AG09319 (cell line): ENCODE measurements at places on chromosomes 5 and 9.

DNA sequence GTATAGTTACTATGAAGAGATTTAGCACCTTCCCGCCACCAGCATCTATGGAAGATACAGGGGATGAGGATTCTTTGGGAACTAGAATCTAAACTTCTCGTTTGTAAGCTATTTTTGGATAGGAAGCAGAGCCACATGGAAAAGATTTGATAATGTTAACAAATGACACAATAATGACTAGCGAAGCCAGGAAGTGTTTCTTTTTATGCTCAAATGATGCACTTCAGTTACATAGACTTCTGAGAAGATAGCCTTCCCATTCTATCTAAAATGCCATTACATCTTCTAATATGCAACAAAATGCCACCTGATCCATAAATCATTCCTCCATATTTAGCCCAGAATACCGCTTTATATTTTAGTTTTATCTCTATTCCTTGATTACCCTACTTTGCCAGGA, 17.0 kb upstream of the TNC start:
- no peak for DNase-seq

- DNase-seq: no peak
Observed at GRCh38 chr9:11064909-11065308, 452.1 kb upstream of the PTPRD start.

DNA sequence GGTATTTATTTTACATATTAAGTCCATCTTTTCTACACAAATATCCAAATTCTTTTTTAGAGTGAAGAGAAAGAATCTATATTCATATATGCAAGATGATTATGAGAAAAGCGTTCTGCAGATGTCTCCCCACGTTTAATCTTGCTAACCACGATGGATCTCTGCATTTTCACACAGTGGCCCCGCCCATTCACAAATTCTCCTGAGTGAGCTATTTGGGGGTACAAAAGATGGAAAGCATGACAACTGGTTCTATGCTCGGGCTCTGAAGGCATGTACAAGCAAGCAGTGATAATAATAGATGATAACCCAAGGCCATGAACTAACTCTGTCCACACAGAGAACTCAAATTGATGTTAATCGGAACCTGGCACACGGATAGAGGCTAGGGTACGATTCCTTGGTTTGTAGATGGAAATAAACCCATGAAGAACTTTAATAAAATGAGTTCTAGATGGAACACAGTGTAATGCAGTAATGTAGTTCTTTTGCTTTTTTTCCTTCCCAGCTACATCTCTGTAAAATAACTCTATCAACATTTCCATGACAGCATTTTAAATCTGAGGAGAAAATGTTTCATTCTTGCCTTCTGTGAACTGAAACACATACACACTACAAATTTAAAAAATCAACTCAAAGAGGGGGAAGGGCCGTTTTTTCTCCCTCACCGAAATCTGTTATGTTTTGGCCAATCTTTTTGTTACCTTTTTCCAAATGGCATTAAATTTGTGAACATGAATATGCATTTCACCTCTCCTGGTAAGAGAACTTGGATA, 851.7 kb upstream of the DMAC1 start:
- DNase-seq: no peak

DNA sequence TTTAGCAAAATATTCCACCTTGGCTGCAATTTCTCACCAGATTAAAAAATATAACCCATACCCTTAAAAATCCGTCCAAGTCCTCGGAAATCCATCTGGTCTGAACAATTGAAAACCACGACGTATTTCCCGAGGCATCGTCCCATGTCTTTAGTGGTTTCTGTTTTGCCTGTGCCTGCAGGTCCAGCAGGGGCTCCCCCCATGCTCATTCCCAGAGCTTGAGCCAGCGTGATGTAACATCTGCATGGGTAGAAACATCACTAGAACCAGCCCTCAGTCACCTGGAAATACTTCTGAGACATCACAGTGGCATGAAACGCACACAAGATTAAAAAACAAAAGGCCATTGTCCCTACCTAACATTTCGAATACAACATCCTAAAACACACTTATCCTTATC, 114.0 kb downstream of the DNAH5 start:
- DNase-seq: no peak

- DNase-seq: no peak
Observed at GRCh38 chr5:52269859-52270258, 517.9 kb upstream of the ITGA1 start.

DNA sequence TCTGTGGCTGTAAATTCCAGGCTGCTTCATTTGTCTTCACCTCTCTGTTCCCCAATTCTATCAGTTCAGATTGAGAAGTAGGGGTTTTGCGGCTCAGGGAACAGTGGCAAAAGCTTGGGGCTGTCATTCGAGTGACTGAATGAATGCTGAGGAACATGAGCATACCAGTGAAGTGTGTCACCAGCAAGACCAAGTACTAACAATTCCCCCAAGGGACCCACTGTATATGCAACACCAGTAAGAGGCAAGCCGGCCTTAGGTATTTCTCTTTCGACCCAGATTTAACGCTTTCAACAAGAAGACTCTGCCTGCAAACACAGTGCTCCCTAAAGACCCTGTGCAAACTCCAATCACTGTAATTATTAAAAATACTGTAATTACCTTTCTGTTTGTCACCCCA, 25.8 kb downstream of the KLHL3 start:
- no peak for DNase-seq

DNA sequence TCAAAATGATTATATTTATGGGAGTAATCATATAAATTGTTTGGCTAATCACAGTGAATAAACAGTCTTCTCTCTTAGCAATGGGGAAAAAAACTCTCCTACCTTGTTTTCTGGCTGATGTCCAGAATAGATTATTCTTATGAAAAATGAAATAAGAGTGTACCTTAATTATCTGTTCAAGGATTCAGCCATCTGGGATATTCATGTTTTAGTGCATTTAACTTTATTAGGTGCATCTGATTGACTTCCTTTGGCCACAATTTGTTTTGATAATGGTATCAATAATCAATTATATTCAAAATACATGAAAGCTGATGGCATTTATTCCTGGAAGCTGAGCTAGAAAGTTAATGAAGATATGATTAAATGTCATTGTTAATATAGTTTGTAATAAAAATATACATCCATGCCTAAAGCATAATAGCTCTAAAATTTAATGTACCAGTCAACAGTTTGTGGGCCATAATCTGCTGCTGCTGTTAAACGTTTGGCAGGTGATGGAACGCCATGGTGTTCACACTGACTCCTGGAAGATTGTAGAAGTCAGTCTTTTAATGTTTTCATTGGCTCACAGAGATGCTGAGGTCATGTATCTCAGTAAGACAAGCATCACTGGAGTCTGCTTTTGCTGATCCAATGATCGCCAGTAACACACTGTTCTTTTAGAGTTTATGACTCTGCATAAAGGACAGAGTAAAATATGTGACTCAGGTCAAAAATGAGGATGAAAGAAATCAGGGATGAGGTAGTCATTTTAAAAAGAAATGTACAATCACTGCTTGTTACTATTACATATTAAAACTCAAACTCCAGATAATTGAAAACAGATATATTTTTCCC, 105.8 kb downstream of the ISL1 start:
- no peak for DNase-seq

DNA sequence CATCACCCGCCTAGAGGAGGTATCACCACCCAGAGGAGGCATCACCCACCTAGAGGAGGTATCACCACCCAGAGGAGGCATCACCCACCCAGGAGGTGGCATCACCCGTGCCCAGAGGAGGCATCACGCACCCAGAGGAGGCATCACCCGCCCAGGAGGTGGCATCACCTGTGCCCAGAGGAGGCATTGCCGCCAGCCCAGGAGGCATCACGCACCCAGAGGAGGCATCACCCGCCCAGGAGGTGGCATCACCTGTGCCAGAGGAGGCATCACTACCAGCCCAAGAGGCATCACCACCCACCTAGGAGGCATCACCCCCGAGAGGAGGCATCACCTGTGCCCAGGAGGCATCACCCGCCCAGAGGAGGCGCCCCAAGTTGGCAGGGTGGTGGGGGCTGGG, 2.6 kb downstream of the NOTCH1 start:
- no peak for DNase-seq

- no peak for DNase-seq
Observed at GRCh38 chr9:36891341-36891811, 142.7 kb downstream of the PAX5 start.

- peak; percentile 73 for DNase-seq
Observed at GRCh38 chr5:34804913-34805312, 34.1 kb upstream of the TTC23L start.

DNA sequence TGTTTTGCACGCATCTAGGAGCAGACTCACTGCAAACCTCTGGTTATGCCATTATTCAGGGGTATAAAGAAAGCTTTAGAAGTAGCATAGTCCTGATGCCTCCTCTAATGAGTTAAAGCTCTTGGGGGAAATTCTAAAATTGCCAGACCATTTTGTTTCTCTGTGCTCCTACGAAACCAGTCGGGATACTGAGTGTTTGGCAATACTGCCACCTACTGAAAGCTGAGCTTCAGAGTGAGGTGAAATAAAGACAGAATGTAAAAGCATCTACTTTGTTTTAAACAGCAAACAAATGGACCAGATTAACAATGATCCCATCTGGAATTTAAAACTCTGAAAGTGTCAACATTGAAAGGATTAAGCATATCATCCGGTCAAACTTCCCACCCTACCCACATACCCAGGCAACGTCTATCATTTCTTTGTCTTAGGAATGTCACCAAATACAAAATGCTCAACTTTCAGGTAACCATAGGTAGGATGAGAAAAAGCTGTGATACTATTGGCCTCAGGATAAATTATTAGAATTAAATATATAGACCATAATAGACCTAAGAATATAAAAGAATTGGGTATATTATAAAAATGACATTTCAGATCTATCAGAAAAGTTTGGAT, 77.8 kb upstream of the SHISAL2B start:
- DNase-seq: no peak

- no peak for DNase-seq
Observed at GRCh38 chr5:125835293-125836172, 587.7 kb upstream of the GRAMD2B start.

DNA sequence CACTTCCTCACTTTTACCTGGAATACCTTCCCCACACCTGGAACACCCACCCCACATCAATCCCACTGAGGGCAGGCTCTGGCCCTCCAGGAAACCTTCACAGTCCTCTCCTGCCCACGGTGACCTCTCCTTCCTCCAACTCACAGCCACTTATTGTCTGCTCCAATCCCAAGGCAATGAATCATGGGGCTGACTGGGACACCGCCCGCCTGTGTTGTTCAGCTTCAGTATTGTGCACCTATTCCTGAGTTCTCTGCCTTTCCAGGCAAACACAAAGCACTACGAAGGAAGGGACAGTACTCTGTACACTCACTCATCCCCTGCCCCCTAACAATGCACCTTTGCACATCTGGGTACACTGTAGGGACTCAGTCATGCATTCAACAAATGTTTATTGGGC, 7.3 kb downstream of the PCDH1 start:
- no peak for DNase-seq

GRCh38 chr5:71948206-71948605, 159.1 kb upstream of the MAP1B start:
- no peak for DNase-seq

DNA sequence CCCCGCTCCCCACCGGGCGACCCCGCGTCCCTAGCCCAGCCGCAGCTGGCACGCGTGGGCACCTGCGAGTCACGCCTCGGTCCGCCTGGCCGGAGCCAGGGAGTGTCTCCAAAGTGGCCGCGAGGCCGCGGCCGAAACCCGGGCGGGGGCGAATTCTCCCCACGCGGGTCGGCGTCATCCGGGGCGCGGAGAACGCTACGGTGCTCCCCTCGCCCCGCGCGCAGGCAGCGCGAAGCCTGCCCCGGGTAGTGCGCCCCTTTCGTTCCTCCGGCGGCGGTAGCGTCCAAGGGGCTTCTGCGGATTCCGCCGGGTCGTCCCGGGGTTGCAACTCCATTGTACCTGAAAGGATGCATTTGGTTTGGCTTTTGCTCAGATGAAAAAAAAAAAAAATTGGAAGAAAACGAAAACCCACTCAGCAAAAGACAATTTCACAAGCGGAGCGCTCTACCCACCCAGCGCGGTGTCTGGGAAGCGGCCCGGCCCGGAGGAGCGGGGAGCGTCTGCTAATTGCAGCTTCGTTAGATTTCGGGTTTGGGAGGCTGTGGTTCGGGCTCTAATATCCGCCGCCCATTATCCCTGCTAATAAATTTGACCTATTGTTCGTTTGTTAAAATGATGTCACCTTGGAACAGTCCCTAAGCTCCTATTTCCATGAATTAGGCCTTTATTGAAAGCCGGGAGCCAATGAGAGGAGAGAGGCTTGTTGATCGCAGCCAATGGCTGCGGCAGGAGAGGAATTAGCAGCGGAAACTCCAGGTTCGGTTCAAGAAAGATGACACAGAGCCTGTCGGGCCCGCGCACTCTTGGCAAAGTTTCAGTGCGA, at the start of gene TLX3:
Gene TLX3 (plus strand): TSS at position 796 of the 823 bp plus-strand sequence. CDS start 118 bp downstream, outside the sequence.
- no peak for DNase-seq
